ENCODE measurements at places on chromosomes 6 and 20.

DNA sequence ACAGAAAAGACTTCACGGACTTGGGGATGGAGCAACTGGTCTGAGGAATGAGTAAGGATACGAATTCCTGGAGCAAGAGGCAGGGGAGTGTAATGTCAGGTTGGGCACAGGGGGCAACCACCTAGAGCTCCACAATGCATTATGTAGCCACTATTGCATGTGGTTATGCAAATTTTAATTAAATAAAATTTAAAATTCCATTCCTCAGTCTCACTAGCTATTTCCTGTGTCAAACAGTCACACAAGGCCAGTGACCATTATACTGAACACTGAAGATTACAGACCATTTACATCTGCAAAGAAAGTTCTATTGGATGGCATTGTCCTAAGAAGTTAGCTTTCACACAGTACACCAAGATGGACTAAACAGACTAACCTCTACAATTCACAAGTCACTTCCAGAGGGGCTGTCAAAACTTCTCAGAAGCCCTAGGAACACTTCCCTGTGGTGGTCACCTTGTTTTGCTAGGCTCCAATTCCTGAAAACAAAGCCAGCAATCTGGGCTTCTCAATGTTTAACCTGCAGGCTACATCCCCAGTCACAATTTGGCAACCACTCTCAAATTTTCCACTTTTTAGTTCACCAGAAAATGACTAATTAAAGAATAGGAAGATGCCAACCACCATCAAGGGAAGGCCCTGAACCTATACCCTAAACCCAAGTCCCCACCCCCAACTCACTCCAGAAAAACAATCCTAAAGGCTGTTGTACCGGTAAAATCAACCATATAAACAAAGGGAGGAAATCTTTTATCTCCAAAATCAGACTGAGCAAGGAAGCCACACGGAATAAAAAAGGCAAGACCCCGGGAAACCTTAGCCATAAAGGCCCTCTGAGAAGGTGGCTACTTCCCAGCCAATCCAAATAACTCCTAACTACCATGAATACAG lies 34.2 kb upstream of the C20orf203 start:
- no peak for DNase-seq

DNA sequence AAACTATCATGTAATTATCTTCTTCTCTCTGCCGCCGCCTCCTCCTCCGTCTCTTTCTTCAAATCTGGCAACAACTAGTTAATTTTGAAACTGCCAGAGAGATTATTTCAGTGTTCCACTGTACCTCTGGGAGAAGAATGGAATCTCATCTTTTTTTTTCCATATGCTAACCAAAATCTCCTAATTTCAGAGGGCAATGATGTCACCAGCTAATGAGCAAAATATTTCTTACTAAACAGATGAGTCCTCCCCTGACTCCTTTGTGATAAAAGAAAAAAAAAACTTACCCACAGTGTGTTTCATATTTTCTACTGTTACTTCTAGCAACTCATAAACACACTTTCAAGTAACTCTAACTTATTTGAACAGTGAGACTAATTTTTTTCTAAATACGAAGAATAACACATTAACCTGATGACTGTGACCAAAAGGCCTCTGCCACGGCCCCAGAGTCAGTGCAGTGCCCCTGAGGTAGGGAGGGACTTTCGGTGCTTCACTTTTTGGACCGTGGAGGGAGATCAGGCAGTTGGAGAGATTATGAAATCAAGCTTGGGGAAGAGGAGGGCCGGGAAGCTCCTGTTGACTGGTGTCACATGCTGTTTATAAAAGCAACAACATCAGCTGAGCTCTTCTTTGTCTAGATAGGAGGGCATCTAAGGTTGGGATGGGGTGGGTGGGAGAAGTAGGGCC lies 159.6 kb downstream of the SASH1 start:
- no peak for DNase-seq

- no peak for DNase-seq
Observed at GRCh38 chr6:159564456-159564855, 128.6 kb downstream of the SOD2 start.

DNA sequence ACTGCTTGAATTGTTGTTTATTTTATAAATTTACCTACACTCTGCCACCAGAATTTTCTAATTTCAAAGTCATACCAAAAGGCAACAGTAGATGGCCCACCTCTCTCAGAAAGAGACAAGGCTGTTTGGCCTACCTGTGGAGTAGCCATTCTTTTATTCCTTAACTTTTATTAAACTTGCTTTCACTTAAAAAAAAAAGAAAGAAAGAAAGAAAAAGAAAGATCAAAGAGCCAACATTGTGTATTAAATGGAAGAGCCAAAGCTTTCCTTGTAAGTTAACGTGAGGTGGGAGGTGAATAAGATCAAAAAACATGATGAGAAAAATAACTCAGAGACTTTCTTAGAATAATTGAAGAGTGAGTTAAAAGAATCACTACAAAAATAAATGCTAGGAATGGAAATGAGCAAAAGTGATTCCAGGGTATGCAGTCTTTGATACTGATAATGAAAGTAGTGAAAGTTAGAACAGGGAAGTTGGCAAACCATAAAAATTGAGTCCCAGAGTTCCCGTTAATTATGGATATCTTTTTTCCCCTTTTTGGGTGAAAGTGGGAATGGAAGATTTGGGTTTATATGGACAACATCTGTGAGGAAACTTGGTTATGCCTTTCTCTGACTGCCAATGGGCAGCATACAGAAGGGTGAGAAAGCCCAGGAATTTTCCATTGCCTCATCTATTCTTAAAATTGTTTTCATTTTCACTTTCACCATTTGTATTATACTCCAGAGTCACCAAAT lies 35.9 kb upstream of the MYB start:
- no peak for DNase-seq

GRCh38 chr6:154754152-154754551 lies 20.9 kb downstream of the SCAF8 start:
- DNase-seq = no peak

- DNase-seq = no peak
Observed at GRCh38 chr20:17381724-17382123, 149.5 kb downstream of the BFSP1 start.

DNA sequence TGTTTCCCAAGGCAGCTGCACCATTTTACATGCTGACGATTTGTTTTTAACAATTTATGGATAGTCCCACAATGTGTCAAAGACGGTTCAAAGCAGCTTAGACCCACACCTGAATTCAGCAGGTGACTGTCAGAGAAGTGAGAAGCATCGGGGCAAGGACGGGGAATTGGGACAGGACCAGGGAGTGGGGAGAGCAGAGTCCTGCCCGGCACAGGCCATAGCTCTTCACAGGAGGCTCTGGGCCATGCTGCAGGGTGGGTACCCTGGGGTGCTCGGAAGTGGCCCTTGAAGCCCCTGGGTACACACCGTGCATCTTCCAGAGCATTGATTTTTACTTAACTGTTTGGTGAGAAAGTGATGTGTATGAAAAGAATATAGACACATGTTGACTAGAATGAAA lies 33.2 kb upstream of the PHACTR3 start:
- DNase-seq = no peak

DNA sequence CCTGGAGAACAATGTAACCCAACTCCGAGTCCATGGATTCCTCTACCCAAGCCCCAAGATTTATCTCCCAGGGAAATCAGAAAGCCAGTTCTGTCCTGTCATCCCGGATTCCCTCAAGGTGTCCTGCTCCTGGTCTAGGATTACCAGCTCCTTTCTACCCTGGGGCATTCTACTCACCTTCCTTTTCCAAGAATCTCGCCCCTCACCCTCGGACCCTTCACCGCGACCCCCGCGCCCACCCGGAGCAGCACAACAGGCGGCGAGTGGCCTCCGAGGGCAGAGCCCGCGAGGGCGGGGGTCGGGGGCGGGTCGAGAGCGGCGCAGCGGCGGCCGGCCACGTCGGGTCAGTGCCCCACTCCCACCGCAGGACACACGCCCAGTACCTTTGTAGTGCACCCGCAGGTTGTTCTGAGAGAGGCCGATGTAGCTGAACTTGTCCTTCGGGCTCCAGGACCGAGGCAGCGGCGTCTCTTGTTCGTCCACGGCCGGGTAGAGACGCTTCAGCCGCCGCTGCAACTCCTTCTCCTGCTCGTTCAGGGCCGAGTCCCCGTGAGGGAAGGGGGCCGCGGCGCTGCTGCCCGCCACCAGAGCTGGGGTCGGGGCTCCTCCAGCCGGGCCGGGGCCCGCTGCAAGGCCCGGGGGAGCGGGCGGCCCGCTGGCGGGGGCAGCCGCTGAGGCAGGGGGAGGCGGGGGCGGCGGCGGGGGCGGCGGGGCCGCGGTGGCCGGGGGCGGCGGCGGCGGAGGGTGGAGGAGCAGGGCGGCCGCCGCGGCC lies 897 bp downstream of the RANBP9 start:
- no peak for DNase-seq

DNA sequence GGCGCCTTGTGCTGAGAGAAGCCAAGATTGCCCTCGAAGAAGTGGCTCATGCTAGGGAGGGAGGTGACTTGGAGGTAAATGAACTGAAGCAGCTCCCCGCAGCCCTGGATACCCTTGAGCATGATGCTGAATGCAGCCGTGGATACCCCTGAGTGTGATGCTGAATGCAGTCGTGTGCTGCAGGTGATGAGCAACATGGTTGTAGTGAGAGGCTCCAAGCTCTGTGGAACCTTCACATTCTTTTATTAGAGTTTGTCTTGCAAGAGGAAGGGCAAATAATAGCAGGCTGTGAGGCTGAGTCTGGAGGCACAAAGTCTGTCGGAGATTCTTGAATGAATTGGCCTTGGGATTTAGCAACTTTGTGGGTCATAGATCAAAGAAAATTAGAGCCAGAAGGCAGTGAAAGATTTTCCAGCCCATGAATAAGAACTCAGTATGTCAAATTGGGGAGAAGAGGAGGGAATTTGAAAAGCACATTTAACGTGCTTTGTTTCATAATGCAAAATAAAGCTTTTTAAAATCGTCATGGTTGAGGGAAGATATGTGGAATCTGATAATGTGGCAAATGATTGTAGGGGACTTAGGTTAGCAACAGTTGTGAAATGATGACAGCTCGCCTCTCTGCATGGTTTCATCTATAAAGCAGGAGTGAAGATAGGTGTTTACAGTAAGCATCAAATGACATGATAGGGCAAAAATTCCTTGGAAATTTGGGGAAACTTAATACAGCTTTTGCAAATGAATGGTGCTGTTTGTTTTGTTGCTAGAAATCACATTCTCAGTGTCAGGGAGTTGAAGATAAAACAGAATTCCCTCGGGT lies 120.1 kb upstream of the TIAM2 start:
- DNase-seq = no peak

GRCh38 chr6:26260110-26260637 lies 104.8 kb upstream of the BTN3A2 start:
- DNase-seq = no peak

DNA sequence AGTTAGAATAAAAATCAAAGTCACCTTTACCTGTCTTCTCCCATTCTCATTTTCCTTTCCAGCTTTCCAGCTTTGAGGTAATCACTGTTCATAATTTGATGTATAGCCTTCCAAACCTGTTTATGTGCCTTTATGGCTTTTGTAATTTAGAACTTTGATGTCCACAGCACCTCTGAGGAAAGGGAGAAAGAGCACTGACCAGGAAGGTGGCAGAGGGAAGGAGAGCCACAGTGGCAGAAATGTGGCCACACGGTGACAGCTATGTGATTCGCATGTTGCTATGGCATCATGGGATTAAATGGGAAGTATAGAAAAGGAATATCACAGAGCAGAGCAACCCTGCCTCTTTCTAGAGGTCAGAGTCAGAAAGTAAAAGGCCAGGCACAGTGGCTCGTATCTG lies 51.7 kb upstream of the PLCG1 start:
- no peak for DNase-seq

- DNase-seq = no peak
Observed at GRCh38 chr6:74676906-74677305, 528.9 kb downstream of the COL12A1 start.

- DNase-seq = no peak
Observed at GRCh38 chr6:11730641-11731040, 48.0 kb downstream of the ADTRP start.

- no peak for DNase-seq
Observed at GRCh38 chr20:10411673-10412072, 22.3 kb downstream of the MKKS start.

DNA sequence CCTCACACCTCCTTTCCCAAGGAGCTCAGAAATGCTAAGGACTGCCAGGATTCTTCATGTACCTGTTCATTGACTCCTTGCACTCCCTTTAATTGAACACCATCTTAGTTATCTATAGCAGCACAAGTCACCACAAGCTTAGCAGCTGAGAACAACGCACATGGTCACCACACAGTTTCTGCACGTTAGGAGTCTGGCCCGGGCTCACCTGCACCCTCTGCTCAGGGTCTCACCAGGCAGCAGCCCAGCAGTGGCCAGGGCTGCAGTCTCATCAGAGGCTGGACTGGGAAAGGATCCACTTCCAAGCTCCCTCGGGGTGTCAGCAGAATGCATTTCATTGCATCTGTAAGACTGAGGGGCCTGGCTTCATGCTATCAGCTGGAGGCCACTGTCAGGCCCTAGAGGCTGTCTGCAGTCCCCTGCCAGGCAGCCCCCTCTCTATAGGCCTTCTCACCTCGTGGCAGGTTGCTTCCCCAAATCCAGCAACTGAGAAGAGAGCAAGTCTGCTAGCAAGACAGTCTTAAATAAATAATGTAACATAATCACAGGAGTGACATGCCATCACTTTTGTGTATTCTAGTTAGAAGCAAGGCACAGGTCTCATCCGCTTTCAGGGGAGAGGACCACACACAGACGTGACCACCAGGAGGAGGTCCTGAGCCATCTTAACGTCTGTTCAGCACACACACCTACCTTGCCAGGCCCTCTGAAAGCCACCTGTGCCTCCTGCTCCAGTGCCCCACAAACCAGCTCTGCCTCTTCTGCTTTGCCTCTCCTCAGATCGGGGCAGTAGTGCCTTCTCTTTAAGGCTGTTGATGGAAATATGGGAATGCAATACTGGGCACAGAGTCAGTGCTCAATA lies 165.2 kb upstream of the CST7 start:
- DNase-seq = no peak

- no peak for DNase-seq
Observed at GRCh38 chr6:16267428-16268263, 29.3 kb downstream of the GMPR start.

DNA sequence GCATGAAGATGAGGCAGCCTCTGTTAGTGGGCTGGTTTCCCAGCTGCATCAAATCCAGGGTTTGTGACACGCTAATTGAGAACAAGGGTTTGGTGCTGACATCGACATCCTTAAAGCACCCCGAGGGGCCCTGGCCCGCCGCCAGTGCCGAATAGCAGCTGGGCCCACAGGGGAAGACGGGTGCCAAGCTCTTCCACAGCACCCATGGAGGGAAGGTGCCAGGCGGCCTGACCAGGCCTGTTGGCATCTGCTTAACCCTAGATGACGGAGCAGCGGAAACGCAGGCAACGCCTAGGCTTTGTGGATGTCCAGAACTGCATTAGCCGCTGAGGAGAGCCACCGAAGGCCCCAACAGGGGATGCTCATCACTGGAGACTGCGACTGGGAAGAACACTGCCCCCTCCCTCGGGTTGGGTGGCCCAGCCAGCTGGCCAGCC lies 16.0 kb downstream of the UQCC2 start:
- no peak for DNase-seq

Measured in D721Med (cell line).